ENCODE measurements at places on chromosomes 4 and X. TPM values are rescaled to one million over a fixed set of nuclear protein-coding genes. Genes with fewer than 3 reads are reported as not detected.

GRCh38 chr4:54496412-54496811 lies 161.3 kb upstream of the KIT start:
- DNase-seq = no peak

GRCh38 chr4:66565801-66566200 lies 895.5 kb upstream of the EPHA5 start:
- DNase-seq = no peak

- DNase-seq = peak; percentile 64
These were observed 9.5 kb downstream of the RNF175 start for GRCh38 chr4:153750197-153750817.

GRCh38 chrX:19698122-19698521 lies 182.8 kb upstream of the MAP3K15 start:
- DNase-seq = no peak

The SCML2 gene
- total RNA-seq = 1.7 TPM
